ENCODE measurements at places on chromosomes 5 and 9.

DNA sequence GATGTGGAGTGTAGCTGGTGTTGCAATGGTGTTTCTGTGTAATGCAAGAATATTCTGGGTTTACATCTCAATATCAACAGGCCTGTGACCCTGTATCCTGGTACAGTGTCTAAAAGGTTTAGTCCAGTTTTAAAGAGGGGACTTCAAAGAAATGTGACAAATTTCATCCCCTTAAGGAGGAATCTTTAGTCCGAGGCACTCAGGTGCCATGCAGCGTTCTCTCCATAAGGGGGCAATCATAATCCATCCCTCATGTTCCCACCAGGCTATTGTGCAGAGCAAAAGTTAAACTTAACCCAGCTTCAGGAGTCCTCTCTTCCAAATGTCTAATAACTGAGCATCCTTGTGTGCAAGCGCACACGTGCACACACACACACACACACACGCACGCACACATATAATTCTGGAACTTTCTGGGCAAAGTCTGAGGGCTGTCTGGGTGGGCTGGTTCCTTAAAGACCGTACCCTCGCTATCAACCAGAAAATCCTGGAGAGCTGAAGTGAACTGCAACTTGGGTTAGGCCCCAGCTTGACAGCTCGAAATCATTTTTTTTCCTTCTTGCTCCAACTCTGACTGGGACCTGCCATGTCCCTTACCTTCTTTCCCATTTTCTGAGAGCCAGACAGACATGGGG, 46.0 kb downstream of the CRB2 start:
- no peak for DNase-seq

- no peak for DNase-seq
Observed at GRCh38 chr5:143177263-143177983, 226.1 kb downstream of the NR3C1 start.

DNA sequence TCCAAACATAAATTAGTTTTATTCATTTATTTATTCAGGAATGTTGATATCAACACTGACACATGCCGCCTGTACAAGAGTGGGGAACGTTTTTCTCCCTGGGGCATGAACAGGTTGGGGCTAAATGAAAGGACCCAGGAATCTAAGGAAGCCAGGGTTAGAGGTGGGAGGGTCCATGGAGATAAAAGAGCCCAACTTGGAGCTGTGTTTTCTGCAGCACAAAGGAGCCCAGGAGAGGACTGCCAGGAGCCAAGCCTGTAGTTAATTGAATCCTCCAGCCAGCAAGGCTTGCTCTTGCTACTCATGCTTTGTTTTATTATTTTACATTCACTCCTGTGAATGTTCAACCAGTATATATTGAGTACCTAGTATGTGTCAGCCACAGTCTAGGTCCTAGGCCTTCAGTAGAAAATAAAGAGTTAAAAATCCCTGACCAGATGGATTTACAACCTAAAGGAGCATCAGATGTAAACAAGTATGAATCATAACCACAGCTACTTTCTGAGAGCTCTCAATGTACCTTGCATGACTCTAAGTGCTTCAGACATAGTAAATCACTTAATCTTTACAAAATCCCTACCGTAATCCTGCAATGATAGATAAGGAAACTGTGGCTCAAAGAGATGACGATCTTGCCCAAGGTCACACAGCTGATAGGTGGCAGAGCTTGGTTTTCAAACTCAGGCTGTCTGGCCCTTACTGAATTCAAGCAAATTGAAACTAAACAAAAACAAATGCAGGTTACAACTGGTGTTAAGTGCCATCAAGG, 69.8 kb downstream of the ASTN2 start:
- DNase-seq: no peak

DNA sequence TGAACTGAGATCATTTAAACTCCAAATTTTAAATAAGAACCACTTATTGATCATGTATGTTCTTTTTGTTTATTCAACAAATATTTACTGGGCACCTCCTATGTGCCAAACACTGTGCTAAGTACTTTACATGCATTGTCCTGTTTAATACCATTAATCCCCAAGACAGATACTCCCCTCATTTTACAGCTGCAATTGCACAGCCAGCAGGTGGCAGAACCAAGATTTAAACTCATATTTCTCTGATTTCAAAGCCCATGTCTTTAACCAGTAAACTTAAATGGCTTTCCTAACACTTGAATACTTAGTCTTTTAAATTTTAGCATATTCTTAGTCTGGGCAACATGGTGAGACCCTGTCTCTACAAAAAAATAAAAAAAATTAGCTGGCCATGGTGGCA, 43.4 kb upstream of the KIAA1958 start:
- peak; percentile 2 for DNase-seq

DNA sequence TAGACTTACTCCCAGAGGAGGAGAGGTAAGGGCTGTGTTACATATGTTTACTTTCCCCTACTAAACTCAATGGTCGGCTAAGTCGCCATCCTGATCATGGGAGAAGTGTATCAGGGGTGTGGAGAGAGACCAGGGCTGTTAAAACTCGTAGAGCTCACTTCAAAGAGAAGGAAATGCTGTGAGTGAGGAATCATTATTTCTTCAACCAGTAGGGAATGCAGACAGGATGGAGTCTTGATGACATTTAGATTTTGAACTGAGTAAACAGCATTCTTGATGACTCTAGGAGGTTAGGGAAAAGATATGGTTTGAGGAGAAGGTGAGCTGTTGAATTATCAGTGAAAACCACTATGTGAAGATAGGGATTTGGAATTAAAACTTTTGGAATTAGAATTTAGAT, 17.3 kb downstream of the RECK start:
- DNase-seq: no peak

All from GF-D8 (cell line).